ENCODE measurements at places on chromosomes 6 and 20.

GRCh38 chr6:84575264-84575663, 189.1 kb downstream of the TBX18 start:
- no peak for DNase-seq

GRCh38 chr20:10644458-10645204, 29.2 kb downstream of the JAG1 start:
- no peak for DNase-seq

- no peak for DNase-seq
Measured at GRCh38 chr6:38364127-38364526, 275.6 kb downstream of the BTBD9 start.

- no peak for DNase-seq
Measured at GRCh38 chr6:56549014-56549413, 93.7 kb downstream of the DST start.

GRCh38 chr6:127833336-127833735, 67.5 kb downstream of the THEMIS start:
- DNase-seq = no peak

GRCh38 chr6:123551939-123552707, 84.6 kb downstream of the TRDN start:
- no peak for DNase-seq

- no peak for DNase-seq
Measured at GRCh38 chr20:59811681-59812171, 121.7 kb downstream of the SYCP2 start.

Data from activated CD8-positive, alpha-beta memory T cell treated with anti-CD3 and anti-CD28 coated beads for 1 hour (primary cell).